ENCODE measurements at places on chromosomes 5 and 9. TPM values are rescaled to one million over a fixed set of nuclear protein-coding genes. Genes with fewer than 3 reads are reported as not detected.

The HIGD2A gene
- total RNA-seq: 106 TPM

The ZDHHC12 gene
- total RNA-seq: 29.6 TPM

The IL3 gene
- not detected for total RNA-seq

The GARIN3 gene
- not detected for total RNA-seq

The CCL27 gene
- not detected for total RNA-seq

The ADAMTSL1 gene
- not detected for total RNA-seq

The DMRT3 gene
- total RNA-seq: not detected

The SPINK14 gene
- total RNA-seq: not detected

The MEIKIN gene
- not detected for total RNA-seq

The DOCK2 gene
- 194 TPM for total RNA-seq

The NMUR2 gene
- total RNA-seq: not detected

Data from CD8-positive, alpha-beta T cell (primary cell).